Stimulated activated CD4-positive, alpha-beta T cell treated with anti-CD3 and anti-CD28 coated beads, TNF-alpha, amount 100 ng/mL, for 4 hours (primary cell): ENCODE measurements at places on chromosomes 16 and 17.
A peak's percentile ranks its signal among the peaks of the same experiment; 100 is the strongest.

DNA sequence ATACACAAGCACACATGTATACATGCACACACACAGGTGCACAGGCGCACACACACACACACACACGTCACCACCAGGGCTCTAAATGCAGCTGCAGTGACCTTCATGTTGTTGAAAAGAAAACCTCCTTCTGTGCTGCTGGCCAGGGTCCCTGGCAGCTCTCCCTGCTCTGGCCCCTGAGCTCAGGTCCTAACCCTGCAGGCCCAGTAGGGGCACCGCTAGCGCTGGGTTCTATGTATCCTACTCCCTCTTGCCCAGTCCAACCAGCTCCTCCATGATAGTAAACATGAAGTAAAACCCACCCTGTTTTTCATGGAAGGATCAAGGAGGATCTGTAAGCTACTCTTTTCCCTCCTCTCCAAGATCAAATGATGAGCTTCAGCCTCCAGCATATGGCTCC lies 172.8 kb downstream of the RBFOX3 start:
- DNase-seq = no peak

DNA sequence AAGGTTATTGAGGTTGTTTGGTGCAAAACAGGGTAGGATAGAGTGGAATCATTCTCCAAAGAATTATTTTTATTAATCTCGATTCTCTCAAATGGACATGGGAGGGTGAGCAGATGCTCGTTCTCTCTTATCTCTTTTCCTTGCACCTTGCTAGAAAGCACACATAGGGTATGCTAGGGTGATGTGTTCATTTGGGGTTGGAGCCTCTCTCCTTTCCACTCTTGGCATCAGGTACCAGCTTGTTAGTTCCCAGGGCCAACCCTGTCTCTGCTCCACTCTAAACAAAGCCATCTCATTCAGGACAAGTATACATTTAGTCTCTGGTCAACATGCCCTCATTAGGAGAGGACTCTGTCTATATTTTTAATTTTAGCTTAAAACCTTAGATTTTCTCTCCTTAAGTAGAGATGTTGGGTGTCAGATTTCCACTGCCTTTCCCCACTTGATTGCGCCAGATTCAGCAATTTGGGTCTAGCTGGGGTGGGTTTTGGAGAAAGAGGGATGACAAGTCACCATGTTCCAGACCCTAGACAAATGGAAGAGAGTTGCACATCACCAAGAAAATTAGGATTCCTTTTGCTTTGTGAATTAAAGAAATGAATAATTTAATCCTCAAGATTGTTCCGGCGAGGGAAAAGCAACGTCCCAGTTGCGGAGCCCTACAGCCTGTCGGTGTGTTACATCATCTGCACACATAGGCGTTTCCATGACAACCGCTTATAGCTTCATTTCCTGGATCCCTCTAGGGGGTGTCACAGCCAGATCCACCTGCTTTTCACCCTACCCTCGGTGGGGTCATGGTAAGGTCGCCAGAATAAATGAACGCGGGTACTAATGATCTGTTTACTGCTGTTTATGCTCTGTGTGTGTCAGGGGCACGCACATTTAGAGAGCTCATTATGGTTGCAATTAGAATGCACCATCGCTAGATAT lies 41.6 kb downstream of the SNX11 start:
- no peak for DNase-seq

GRCh38 chr17:79027274-79027924 lies 3.4 kb downstream of the C1QTNF1 start:
- no peak for DNase-seq

- DNase-seq = no peak
These were observed 394.8 kb downstream of the SLC39A11 start for GRCh38 chr17:72697602-72698146.

DNA sequence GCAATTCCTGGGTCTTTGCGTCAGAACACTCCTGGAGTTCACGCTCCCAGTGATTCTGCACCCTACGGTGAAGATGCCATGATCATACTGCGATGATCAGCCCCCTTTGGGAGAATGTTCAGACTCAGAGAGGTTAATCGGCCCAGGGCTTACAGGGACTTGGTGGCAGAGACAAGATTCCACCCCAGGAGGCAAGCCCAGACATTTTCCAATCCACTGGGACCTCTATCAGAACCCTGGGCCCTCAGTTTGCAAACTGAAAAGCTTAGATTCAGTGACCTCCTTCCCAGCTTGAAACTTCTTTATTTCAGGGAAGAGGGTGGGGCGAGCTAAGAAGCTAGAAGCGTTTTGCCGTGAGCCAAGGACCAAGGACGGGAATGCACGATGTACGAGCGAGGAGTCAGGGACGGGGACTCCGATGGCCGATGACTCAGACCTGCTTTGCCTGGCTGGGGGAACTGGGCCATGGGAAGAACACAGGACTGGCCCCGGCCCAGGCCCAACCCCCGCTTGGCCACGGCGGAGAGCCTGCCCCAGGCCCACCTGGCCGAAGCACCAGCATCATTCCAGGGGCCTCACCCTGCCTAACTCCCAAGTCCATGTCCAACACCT lies 34.7 kb downstream of the SOCS3 start:
- DNase-seq = no peak

GRCh38 chr17:29682987-29683386 lies 60.3 kb upstream of the CORO6 start:
- DNase-seq = no peak

- DNase-seq = peak; percentile 75
These were observed 30.0 kb downstream of the TBCD start for GRCh38 chr17:82781894-82782274.

- DNase-seq = no peak
These were observed 962 bp downstream of the CSHL1 start for GRCh38 chr17:63910096-63910495.

- no peak for DNase-seq
These were observed 40.2 kb downstream of the CDRT15 start for GRCh38 chr17:14196377-14196997.

DNA sequence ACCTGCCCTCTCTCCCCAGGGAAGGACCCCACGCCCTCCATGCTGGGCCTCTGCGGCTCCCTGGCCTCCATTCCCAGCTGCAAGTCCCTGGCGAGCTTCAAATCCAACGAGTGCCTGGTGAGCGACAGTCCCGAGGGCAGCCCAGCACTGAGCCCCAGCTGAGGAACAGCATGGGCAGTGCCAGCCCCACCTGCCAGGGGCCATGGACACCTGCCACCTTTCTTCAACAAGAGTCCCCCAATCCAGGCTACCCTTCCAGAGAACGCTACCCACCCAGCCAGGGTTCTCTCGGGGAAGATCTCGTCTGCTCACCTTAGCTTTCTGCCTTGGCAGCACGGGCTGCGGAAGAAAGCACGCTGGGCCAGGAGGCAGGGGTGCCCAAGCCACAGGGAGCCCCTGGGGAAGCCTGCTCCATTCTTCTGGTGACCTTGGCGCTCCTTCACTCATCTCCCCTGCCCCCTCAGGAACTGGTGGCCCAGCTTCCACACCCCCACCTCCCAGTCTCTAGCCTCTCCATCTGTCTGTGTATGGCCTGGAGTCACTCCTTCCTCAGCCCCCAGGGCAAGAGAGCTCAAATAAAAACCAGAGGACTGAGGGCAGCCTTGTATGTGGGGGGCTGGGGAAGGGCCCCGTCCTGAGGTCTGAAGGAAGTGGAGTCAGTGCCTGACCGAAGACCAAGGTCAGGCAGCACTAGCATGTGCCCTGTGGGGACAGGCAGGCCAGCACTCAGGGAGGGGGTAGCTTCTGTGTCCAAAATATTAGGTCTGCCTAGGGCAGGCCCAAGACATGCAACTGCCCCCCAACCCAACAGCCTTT lies 6.3 kb downstream of the SLC25A39 start:
- DNase-seq = no peak

GRCh38 chr16:16938980-16939379 lies 531.8 kb downstream of the XYLT1 start:
- DNase-seq = no peak

- no peak for DNase-seq
These were observed 461 bp downstream of the LRRC46 start for GRCh38 chr17:47831934-47832327.
